ENCODE measurements at places on chromosomes 16 and 17.

- DNase-seq: no peak
Observed at GRCh38 chr16:68228652-68229051, 7.3 kb downstream of the ESRP2 start.

- no peak for DNase-seq
Observed at GRCh38 chr17:58338454-58338840, 9.9 kb upstream of the TSPOAP1 start.

- no peak for DNase-seq
Observed at GRCh38 chr16:88480829-88481228, 27.7 kb downstream of the ZFPM1 start.

- DNase-seq: no peak
Observed at GRCh38 chr17:75849724-75850123, 5.4 kb downstream of the WBP2 start.

- DNase-seq: peak; percentile 89
Observed at GRCh38 chr17:75524970-75525805, at the start of gene LLGL2. TSS of gene LLGL2 (plus strand) at chr17:75525697. CDS start at chr17:75543427, 17,730 bp downstream.

DNA sequence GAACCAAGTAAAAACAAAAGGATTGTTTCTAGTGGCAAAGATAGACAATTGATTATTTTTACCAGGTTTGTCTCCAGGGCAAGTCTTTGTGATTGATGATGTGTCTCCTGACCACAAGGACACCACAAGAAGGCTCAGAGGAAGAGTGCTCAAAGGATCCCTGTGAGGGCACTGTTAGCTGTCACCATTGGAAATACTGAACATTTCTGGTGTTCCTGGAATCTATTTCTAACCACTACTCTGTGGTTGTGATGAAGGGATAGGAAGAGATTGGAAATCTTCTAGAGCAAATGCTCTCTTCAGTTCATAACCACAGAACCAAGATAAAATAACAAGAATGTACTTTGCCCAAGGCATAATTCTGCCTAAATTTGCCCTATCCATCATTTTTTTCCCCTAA lies 15.3 kb downstream of the RNF43 start:
- no peak for DNase-seq

DNA sequence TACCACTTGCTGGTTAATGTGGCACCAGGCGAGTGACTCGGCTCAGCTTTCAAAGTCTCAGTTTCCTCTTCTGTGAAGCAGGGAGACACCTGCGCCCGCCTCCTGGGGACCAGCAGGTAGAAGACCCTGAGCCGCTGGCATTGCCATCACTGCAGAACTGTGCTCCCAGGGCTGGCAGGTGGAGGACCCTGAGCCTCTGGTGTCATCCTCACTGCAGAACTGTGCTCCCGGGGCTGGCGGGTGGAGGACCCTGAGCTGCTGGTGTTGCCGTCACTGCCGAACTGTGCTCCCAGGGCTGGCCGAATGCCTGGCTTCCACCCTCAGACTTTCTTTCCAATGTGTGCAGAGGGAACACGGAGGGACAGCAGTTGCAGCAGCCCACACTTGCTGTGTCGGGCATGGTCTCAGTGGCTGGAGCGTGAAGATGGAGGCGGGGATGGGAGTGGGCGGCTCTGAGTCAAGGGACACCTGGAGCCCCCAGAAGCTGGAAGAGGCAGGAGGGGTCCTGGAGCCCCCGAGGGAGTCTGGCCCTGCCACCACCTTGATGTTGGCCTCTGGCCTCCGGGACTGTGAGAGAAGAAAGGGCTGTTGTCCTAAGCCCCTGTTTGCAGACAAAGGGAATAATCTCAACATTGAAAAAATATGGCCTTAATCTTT lies 75.8 kb upstream of the METTL9 start:
- no peak for DNase-seq

GRCh38 chr16:56382459-56382858 lies 42.9 kb downstream of the AMFR start:
- no peak for DNase-seq

GRCh38 chr16:89317101-89317671 lies 99.7 kb downstream of the ZNF778 start:
- no peak for DNase-seq

- DNase-seq: no peak
Observed at GRCh38 chr17:57330587-57330986, 74.3 kb downstream of the MSI2 start.

Data from NCI-H1105 (cell line).